ENCODE measurements at places on chromosomes 12 and 14.
A peak's percentile ranks its signal among the peaks of the same experiment; 100 is the strongest.

GRCh38 chr14:63282997-63283883 lies 35.5 kb downstream of the GPHB5 start:
- H3K27ac ChIP-seq: no peak overlapping the region
- no peak overlapping the region for H3K4me3 ChIP-seq
- no peak for DNase-seq

GRCh38 chr14:87271331-87271730 lies 721.7 kb downstream of the GALC start:
- H3K27ac ChIP-seq: no peak overlapping the region
- no peaks in the 10 kb centered on the region for H3K36me3 ChIP-seq
- no peaks in the 10 kb centered on the region for H3K4me1 ChIP-seq
- DNase-seq: no peak
- H3K4me3 ChIP-seq: no peak overlapping the region

DNA sequence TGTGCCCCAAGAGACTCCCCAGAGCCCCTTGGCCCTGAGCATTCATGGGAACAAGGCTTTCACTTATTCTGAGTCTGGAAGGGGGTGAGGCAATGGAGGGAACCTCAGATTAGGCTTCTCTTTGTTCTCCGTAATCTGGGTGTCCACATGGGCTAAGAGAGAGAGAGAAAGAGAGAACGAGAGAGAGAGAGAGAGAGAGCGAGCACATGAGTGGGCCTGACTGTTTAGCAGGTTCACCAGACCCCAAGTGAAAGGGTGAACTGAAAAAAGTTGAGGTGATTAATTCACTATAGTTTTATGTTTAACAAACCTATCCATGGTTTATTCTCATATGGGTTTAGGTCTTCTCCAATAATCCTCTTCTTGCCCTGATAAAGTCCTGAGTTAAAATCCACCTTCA lies 183.4 kb upstream of the VASH1 start:
- H3K27ac ChIP-seq: no peak overlapping the region
- DNase-seq: no peak
- no peak overlapping the region for H3K4me3 ChIP-seq
- H3K4me1 ChIP-seq: no peaks in the 10 kb centered on the region
- H3K27me3 ChIP-seq: peaks cover 5% of the 10 kb centered on the region
- H3K36me3 ChIP-seq: peaks cover 5% of the 10 kb centered on the region

- no peaks in the 10 kb centered on the region for H3K4me1 ChIP-seq
- no peak for DNase-seq
- no peak overlapping the region for H3K27ac ChIP-seq
- no peaks in the 10 kb centered on the region for H3K27me3 ChIP-seq
- no peak overlapping the region for H3K4me3 ChIP-seq
- H3K36me3 ChIP-seq: peaks cover 17% of the 10 kb centered on the region
These were observed 37.5 kb downstream of the GPR68 start for GRCh38 chr14:91207008-91207407.

- no peaks in the 10 kb centered on the region for H3K27me3 ChIP-seq
- no peak for DNase-seq
- no peak overlapping the region for H3K27ac ChIP-seq
- H3K4me3 ChIP-seq: no peak overlapping the region
These were observed 13.5 kb upstream of the FAM234B start for GRCh38 chr12:13030541-13031291.

DNA sequence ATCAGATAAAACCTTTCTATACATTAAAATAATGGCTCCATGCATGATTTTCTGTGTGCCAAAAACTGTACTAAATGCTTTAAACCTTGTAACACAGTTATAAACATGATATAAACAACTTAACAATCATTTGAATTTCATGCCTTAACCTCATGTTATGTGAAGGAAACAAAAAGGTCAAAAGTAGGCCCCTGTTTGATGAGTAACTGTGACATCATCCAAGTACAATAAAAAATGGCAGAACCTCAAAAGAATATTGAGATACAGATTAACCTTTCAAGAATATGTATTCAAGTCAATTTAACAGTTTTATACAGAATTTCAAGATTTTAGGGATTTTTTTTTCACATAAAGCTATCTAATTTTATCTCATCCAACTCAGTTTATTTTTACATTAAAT lies 310.7 kb upstream of the DCN start:
- H3K4me1 ChIP-seq: no peaks in the 10 kb centered on the region
- no peak overlapping the region for H3K4me3 ChIP-seq
- no peaks in the 10 kb centered on the region for H3K36me3 ChIP-seq
- H3K27ac ChIP-seq: no peak overlapping the region
- no peak for DNase-seq

DNA sequence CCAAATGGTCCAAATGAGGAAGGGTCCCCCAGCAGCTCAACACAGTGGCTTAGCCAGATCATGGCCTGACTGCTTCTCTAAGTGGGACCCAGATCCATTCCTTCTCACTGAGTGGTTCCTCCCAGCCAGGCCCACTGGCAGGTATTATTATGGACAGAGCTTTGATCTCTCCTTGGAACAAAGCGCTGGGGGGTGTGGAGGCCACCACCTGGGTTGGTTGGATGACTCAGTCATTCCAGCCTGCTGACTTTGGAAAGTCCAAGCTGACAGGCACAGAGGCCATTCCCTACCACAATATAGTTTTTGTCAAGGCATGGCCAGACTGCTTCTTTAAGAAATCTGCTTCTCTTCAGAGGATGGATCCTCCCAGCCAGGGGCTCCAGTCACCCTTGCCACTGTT lies 341.1 kb downstream of the BTG1 start:
- H3K27ac ChIP-seq: no peak overlapping the region
- H3K27me3 ChIP-seq: no peaks in the 10 kb centered on the region
- H3K36me3 ChIP-seq: peaks cover 31% of the 10 kb centered on the region
- H3K4me1 ChIP-seq: peaks cover 5% of the 10 kb centered on the region
- no peak overlapping the region for H3K4me3 ChIP-seq

- H3K27ac ChIP-seq: no peak overlapping the region
- no peak overlapping the region for H3K4me3 ChIP-seq
- H3K27me3 ChIP-seq: peaks cover 2% of the 10 kb centered on the region
These were observed 68.8 kb upstream of the RTL1 start for GRCh38 chr14:100972118-100972897.

DNA sequence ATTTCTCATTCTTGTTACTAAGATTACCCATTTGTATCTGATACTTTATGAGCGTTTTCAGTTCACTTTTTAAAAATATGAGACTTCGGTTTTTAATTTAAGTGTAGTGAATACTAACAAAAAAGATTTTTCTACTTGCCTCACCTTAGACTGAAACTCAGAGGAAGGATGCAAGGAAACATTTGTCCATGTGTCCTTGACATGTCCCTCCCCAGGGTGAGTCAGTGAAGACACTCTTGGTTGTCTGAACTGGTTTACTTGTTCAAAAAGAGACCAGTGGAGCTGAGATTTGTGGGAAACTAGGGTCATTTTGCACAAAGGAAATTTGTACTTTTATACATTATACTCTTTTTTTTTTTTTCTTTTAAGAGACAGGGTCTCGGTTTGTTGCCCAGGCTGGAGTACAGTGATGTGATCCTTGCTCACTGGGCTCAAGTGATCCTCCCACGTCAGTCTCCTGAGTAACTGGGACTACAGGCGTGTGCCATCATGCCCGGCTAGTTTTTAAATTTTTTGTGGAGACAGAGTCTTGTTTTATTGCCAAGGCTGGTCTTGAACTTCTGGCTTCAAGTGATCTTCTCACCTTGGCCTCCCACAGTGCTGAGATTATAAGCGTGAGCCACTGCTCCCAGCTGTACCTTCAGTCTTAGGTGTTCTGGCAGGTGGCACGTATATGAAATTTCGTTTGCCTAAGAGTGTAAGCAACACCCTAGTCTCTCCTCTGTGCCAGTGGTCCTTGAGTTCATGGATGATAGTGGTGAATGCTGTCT lies 56.7 kb downstream of the PPFIBP1 start:
- peaks cover 2% of the 10 kb centered on the region for H3K4me1 ChIP-seq
- no peak overlapping the region for H3K4me3 ChIP-seq
- no peak overlapping the region for H3K27ac ChIP-seq
- H3K36me3 ChIP-seq: no peaks in the 10 kb centered on the region
- DNase-seq: no peak
- no peaks in the 10 kb centered on the region for H3K27me3 ChIP-seq

GRCh38 chr12:124172636-124173035 lies 122.3 kb upstream of the RFLNA start:
- no peaks in the 10 kb centered on the region for H3K36me3 ChIP-seq
- no peaks in the 10 kb centered on the region for H3K4me1 ChIP-seq
- no peak for DNase-seq
- H3K27me3 ChIP-seq: peaks cover 2% of the 10 kb centered on the region
- no peak overlapping the region for H3K27ac ChIP-seq

DNA sequence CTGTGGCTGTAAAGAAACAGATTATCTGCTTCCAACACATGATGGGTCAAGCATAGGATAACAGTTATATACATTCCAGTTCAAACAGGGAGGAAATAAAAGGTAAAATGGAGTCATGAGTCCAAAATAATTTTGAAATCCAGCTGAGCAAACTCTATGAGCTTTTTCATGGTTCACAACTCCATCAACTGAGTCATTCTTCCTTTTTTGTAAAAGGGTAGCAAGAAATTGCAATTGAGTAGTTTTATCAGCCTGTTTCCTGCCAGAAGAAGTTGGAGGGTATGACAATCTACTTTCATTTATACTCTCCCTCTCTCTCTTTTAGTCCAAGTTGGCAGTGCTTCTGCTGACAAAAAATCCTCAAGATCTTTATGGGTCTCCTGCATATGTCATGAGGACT lies 95.6 kb downstream of the CPNE8 start:
- no peaks in the 10 kb centered on the region for H3K36me3 ChIP-seq
- H3K27me3 ChIP-seq: no peaks in the 10 kb centered on the region
- H3K27ac ChIP-seq: no peak overlapping the region

- DNase-seq: no peak
- no peaks in the 10 kb centered on the region for H3K36me3 ChIP-seq
- no peak overlapping the region for H3K4me3 ChIP-seq
- H3K27ac ChIP-seq: no peak overlapping the region
These were observed 43.1 kb upstream of the ATF7IP start for GRCh38 chr12:14322403-14322802.

DNA sequence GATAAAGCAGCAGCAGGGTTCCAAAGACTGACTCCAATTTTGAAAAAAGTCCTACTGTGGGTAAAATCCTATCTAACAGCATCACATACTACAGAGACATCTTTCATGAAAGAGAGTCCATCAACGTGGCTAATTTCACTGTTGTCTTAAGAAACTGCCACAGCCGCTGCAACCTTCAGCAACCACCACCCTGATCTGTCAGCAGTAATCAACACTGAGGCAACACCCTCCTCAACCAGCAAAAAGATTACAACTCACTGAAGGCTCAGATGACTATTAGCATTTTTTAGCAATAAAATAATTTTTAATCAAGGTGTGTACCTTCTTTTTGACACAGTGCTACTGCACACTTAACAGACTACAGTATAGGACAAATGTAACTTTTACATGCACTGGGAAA lies 6.6 kb downstream of the CAPRIN2 start:
- H3K27me3 ChIP-seq: no peaks in the 10 kb centered on the region
- peaks cover 18% of the 10 kb centered on the region for H3K4me1 ChIP-seq
- DNase-seq: no peak
- H3K36me3 ChIP-seq: peaks cover 6% of the 10 kb centered on the region
- H3K27ac ChIP-seq: no peak overlapping the region

- H3K4me1 ChIP-seq: no peaks in the 10 kb centered on the region
- H3K36me3 ChIP-seq: peaks cover 5% of the 10 kb centered on the region
- H3K27ac ChIP-seq: no peak overlapping the region
- no peak overlapping the region for H3K4me3 ChIP-seq
- no peak for DNase-seq
These were observed 25.6 kb upstream of the ARID2 start for GRCh38 chr12:45703942-45704341.

DNA sequence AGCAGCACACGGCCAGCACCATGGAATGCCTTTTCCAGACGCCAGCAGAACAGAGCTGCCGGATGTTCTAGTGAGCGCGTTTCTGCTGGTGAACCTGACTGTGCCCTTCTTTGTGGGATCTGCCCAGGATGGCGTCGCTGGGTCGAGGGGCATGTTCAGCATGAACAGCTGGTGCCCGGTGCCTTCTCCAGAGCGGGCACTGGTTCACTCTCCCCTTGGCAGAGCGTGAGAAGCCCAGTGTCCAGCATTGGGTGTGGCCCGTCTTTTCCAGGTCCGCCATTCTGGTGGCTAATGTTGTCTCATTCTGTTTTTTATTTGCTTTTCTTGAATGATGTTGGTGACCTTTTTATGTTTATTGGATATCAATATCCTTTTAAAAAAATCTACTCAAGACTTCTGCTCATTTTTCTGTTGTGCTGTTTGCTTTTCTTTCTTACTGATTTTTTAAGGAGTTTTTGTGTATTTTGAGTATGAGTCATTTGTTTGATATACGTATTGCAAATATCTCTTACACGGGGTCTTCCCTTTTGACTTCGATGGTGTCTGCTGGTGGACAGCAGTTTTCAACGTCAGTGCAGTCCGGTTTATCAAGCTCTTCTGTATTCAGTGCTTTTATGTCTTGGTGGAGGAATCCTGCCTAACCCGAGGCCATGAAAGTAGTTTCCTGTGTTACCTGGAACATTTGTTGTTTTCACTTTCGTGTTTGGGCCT lies 74.3 kb downstream of the ADGRD1 start:
- no peaks in the 10 kb centered on the region for H3K4me1 ChIP-seq
- H3K27me3 ChIP-seq: peaks cover 15% of the 10 kb centered on the region
- no peak overlapping the region for H3K27ac ChIP-seq

DNA sequence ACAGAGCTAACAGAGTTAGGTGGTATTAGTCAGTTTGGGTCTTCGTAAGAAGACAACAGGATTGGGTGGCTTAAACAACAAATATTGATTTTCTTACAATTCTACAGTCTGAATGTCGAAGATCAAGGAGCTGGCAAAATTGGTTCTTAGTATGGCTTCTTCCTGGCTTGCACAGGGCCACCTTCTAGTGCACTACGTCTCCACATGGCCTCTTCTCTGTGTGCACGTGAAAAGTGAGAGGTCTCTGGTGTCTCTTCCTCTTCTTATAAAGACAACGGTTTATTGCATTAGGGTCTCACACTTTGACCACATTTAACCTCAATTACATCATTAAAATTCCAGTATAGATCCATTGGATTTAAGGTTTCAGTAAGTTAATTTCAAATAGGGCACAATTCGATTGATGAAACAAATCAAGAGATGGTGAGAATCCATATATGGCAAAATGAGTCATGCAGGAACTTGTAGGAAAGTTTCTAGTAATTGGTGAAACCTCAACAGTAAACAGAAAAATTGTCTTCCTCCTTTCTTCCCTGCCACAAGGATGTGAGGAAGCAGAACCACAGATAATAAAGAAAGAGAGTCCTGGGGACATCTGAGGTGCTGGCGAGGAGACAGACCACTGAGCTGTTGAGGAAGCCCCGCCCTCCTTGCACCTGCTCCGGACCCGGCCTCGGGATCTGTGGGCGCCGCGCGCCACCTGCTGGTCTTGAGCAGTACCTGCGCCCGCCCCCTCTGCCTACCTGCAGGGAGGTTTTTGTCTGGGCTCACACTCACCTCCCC lies 846.7 kb downstream of the TMEM121 start:
- H3K4me3 ChIP-seq: peak overlapping the region; percentile 36
- peak overlapping the region; percentile 16 for H3K27ac ChIP-seq
- H3K4me1 ChIP-seq: peaks cover 10% of the 10 kb centered on the region
- H3K27me3 ChIP-seq: peaks cover 10% of the 10 kb centered on the region
- H3K36me3 ChIP-seq: no peaks in the 10 kb centered on the region
- peak; percentile 66 for DNase-seq

- no peak overlapping the region for H3K27ac ChIP-seq
- H3K4me3 ChIP-seq: no peak overlapping the region
- DNase-seq: no peak
- H3K4me1 ChIP-seq: no peaks in the 10 kb centered on the region
These were observed 18.6 kb upstream of the KRT7 start for GRCh38 chr12:52214421-52214802.

- H3K4me3 ChIP-seq: no peak within 1 kb of the TSS
- no peaks in the 10 kb centered on the region for H3K36me3 ChIP-seq
- H3K27me3 ChIP-seq: peaks cover 38% of the 10 kb centered on the region
- no peak for DNase-seq
- H3K4me1 ChIP-seq: no peaks in the 10 kb centered on the region
- no peak within 1 kb of the TSS for H3K27ac ChIP-seq
These were observed at the start of gene TMEM132D for GRCh38 chr12:129903956-129904829. TMEM132D (minus strand) TSS chr12:129904025.
